ENCODE measurements at places on chromosomes 12 and 14. TPM values are rescaled to one million over a fixed set of nuclear protein-coding genes. Genes with fewer than 3 reads are reported as not detected.

C12orf54 gene
- not detected for total RNA-seq

GRCh38 chr12:106897082-106897481 is 58.6 kb upstream of the TMEM263 start:
- no peak for DNase-seq

- no peak for DNase-seq
Measured at GRCh38 chr12:76879710-76880518, 1.1 kb upstream of the CSRP2 start.

GRCh38 chr14:56808110-56808382 is 2.2 kb downstream of the OTX2 start:
- DNase-seq, result no peak

DNA sequence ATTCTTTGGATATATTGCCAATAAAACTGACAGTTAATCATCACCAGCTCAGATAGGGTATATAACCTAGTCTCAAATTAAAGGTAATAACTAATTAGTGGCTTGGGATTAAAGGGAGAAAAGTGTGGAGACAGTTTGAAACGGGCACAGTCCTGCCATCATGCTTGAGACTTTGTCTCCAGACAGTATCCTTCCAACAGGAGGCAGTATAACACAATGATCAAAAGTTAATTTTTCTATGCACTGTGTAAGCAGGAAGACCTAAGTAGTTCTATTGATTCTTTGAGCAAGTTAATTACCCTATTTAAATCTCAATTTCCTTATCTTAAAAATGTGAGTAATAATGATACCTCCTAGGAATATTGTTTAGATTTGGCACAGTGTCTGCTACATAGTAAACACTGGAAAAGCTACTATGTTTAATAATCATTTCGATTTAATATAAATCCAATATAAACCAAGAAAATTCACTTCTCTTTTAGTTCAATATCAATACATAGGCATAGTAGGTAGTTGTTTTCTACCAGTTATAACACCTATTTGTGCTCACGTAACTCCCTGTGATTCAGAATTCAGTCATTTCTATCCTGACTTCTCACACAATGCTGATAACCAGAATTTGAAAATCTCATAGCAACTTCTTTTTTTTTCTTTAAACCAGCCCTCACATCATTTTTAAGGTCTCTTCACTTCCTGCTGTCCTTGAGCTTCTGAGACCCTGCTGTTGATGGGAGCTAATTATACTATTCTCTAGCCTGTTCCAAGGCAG is 53.7 kb downstream of the GALNT4 start:
- DNase-seq, result no peak

DNA sequence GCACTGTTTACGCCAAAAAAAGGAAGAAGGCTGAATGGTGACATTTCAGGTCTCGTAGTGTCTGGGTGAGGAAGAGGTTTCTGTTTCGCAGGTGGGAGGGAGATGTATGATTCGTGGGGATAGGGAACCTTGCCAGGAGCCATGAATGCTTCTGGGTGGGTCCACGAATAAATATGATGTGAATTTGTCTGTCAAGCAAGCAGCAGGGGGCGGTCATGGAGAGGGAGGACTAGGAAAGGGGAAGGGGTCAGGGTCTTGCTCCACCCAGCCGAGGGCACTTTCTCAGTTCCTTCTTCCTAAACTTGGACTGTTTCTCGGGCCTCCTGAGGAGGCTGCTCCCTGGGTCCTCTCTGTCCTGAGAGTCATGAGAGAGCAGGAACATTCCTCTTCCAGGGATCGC is 72.5 kb downstream of the LGMN start:
- no peak for DNase-seq

GRCh38 chr12:988646-989045 is 2.4 kb upstream of the ERC1 start:
- DNase-seq, result no peak

DNA sequence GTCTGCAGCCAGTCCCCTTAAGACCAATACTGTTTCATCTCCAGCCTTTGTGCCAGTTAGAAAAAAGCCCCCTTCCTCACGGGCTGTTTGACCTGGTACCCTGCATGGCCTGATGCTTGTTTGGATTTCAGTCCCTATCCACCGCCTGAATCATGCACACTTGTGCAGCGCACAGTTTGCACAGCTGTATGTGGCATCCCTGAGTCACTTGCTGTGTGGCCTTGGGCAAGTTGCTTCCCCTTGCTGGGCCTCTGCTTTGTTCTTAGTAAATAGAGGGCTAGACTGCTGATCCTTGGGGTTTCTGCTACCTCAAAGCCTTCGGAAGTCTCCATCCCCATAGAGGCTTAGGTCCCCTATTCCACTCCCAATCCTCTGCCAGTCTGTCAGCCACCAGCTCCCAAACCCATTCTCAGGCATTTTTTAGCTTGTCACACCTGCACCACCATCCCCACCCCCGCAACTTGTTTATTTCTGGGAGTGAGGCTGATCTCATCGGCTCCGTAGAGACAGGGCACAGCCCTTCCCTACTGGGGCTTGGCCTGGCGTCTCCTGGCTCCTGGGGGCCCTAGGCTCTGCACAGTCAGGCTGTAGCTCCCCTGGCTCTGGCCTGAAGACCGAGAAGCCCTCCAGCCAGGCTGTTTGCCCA is 8.8 kb downstream of the KRT80 start:
- peak; percentile 7 for DNase-seq

DNA sequence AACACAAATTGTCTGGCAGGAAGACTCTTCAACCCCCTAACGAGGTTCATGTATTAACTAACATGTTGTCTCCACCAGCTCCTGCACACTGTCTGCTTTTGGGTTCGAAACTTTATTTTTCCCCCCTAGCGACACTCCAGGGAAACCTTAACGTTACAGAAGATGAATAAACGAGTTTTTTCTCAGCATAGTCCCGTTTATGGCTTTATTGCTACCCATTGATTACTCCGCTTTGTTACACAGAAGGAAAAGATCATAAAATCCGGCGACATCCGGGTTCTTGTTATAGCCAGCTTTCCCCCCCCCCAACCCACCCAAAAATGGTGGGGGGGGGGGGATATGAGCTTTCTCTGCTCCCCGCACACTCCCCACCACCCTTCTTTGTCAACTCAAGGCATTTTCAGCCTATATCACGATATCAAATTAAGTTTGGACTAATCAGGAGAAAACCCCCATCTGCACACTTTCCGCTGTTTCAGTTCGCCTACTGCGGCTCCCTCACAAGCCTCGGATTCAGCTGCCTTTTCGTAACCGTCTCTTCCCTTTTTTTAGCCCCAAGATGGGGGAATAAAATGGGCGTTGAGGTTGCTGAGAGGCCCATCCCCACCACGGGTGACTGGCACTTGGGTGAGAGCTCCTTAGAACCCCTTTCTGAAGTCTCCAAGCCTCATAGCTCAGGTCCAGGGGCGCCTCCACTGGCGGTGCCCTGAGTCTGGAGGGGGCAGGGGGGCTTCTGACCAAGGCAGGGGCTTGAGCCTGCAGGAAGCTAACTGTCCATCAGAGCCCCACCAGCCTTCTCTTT is 1.4 kb upstream of the HOXC6 start:
- no peak for DNase-seq

DNA sequence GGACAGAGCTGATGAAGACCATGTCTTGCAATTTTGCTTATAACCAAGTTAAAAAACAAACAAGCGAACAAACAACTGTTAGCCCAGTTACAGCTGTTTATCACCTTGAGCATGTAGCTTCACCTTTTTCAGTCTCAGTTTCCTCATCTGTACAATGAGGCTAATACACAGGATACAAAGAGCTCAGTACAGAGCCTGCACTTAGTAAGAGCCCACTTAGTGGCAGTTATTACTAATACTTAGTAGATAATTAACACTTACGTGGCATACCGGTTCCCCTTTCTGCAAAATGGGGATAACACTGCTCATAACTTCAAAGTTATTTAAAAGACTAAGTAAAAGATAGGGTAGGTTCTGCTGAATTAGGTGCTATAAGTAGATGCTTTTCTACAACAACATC is 228.0 kb downstream of the MON2 start:
- DNase-seq, result no peak

DNA sequence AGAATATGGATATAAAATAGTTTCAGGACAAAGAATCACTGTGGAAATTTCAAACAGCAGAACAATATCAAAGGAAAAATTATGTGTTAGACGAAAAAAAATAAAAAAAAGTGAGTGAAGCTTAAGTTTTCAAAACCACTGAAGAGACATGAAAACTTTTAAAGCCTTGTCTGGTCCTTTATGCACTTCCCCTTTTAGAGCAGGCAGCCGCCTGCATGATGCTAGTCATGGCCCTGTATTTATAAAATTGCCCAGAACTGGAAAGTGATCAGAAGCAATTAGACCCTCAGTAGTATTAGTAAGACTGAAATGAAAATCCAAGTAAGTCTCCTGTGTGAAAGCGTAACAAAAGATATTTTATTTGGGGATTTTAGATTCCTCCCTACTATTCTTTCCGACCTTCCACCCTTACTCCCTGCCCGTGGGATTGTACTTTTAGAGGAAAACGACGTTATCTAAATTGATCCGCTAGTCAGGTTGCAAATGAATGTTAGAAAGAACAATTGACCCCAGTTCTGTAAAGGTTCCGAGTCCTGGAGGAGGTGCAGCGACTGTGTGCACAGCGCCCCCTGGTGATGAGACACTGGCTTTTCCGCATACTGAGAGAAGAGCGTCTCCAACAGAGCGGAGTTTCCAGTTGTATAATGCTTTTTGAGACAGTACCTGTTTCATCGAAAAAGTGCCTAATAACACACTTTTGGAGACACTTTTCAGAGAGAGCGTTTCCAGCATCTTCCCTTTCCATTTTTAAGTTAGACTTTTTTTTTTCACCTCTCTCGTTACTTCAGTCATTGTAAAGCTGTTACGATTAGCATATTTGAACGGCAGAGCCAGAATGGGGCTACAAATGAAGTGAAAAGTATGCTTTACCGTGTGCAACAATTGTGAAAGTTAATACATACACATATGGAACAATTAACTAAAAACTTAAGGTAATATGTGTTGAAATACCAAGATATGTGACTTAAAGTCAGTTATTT is 12.4 kb downstream of the MGST1 start:
- peak; percentile 80 for DNase-seq

FAM90A1 gene
- total RNA-seq, result 0.46 TPM

CCDC197 gene
- 0.84 TPM for total RNA-seq

- no peak for DNase-seq
Measured at GRCh38 chr14:51342226-51342625, 102.2 kb downstream of the TMX1 start.

APOF gene
- total RNA-seq, result not detected

DNA sequence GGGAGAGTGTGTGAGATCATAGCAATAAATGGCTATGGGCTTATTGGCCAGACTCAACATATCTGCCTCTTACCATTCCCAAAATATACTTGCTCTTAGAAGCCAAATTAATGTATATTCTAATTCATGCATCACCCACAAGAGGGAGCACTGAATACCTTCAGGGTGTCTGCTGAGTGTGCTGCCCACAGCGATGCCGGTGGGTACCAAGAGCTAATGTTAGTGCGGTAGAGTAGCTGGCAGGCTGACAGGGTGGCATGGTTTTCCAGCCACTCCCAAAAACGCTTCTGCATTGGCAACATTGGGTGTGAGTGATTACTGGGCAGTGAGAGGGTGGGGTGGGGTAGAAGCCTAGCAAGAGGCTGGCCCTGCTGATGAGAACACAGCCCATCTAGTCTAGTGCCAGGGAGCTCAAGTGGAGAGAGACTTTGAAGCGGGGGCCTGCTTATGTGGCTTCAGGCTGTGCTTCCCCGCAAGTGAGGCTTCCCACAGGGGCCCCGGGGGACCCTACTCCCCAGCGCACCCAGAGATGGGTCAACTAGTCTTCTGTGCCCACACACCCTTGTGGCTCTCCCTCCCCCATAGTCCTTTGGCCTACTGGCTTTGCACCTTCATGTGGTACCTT is 9.2 kb upstream of the PLEKHD1 start:
- DNase-seq, result no peak

- peak; percentile 76 for DNase-seq
Measured at GRCh38 chr14:100305324-100306100, 732 bp downstream of the SLC25A29 start.
